Daoy (cell line): ENCODE measurements at places on chromosomes 4 and X. TPM values are rescaled to one million over a fixed set of nuclear protein-coding genes. Genes with fewer than 3 reads are reported as not detected.

Gene ZAR1
- total RNA-seq = 0.11 TPM in 1 of 2 replicates, not detected in the other

Gene CRLF2
- total RNA-seq = 0.46 TPM in 1 of 2 replicates, not detected in the other

Gene TCEAL6
- total RNA-seq = not detected in 2 replicates

Gene PIGA
- total RNA-seq = 11.7 and 22.3 TPM in 2 replicates

Gene ZNF81
- 1.9 and 8.1 TPM in 2 replicates for total RNA-seq

DNA sequence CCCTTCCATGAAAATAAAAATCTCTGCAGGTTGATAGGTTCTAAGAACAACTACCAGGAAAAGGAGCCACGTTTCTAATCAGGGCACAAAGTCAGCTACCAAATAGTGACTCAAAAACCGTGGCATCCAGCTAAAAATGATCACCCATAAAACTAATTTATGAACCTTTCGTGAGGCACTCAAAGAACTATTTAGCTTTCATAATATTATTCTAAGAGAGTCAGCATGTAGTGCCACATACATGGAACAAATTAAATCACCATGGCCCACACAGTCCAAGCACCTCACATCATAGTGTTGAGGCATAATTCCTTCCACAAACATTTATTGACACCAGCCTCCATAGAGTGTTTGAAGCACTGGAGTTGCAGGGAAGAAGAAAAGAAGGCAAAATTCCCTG is 252.0 kb upstream of the PPARGC1A start:
- no peak for DNase-seq

GRCh38 chr4:48774760-48775710 is 5.0 kb downstream of the FRYL start:
- no peak for DNase-seq

DNA sequence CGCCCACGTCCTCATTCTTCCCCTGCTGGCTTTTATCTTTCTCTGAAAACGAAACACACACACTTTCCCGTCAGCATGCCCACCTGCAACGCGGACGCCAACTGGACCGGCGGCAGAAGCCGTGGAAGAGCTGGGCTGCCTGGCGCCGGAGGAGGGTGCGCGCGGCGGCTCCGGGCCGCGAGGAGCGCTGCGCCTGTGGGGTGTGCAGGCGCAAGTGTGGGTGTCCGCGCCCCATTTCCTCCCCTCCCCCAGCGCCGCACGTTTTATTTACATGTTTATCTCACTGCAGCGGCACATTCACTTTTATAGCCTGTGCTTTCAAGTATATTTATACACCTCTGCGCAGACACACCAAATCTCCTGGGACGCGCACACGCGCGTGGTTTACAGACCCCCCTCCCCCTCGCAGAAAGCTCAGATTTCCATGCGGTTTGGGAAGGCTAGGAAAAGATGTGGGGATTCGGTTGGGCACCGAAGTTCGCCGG is 1.5 kb downstream of the PITX2 start:
- no peak for DNase-seq

DNA sequence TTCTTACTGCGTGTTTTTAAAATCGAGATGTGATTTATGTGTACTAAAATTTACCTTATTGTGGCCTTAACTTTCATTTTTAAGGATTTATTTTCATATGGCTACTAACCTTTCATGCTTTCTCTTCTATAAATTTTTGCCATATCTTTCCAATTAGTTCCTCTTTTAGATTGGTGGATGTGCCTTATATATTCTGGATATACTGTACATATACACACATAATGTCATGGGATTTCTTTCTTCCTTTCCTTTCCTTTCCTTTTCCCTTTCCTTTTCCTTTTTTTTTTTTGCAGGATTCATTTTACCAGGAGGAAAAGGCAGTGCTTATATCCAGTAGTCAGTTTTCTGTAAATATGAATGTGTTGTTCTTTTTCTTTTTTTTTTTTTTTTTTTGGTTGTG is 37.2 kb downstream of the FHIP1A start:
- DNase-seq = no peak

DNA sequence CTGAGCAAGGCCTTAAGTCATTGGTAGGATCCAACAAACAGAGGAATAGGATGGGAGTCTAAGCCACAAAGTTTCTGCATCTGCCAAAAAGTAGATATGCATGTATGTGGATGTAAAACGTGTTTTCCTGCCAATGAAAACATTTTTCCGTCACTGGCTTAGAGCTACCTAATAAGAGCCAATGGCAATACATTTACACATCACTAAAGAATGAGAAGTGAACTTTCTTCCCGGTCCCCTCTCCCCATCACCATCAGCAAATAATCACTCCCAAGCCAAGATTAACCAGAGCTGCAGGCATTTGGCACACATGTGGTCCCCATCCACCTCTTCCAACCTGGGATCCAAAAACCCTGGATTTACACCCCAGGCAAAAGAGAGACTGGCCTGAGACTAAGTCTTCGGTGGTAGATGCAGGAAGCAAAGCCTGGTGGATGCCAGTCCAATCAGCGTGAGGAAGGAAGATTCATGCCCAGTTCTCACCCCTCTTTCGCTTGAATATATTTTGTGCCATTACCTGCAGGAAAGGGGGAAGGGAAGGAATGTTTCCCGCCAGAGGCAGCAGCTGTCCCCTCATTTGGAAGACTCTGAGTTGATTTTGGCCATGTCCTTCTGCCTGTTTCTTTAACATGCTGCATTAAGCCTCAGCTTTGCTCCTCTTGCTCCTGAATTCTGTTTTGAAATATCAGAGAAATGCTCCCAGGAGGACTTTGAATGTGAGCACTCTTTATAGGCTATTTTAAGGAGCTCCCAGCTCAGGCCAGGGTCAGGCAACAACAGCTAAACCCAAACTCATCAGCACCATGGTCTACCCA is 131.4 kb downstream of the CHIC2 start:
- DNase-seq = peak; percentile 39

- no peak for DNase-seq
Measured at GRCh38 chr4:171812665-171813525, at the start of gene GALNTL6. Gene GALNTL6 (plus strand): TSS chr4:171813404.

DNA sequence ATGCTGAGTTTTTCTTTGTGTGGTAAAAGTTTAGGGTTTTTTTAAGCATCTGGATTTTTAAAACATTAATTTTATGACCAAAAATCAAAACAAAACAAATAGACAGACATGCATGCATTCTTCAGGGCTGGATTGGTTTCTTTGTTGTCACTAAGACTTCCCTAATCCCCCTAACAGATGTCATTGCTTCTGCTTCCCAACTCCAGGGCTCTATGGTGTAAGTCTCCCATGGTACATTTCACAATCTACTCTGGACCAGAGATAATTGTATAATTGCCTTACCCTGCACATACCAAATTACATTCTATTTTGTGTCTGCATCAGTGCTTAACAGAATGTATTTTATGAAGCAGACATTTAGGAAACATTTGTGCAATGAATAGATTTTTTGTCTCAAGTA is 529.1 kb upstream of the SMIM31 start:
- no peak for DNase-seq

GRCh38 chrX:10926404-10926803 is 184.7 kb upstream of the HCCS start:
- no peak for DNase-seq

DNA sequence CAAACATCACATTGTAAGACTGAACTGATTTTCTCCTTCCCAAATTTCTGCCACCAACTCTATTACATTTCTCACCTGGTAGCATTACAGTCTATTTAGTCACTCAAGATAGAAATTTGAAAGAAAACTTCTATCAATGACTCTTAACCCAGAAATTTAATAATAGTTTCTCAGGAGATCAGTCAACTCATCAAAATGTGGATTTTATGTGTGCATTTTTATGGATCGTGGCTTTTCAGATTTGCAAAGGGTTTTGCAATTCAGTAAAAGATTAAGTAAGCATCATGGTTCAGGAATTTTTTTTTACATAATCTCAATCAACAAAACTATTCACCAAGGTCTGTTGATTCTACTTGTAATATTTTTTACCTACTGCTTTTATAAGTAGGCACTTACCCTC is 111.1 kb downstream of the CFAP299 start:
- DNase-seq = no peak

GRCh38 chr4:17812125-17812524 is 1.3 kb downstream of the NCAPG start:
- DNase-seq = no peak

DNA sequence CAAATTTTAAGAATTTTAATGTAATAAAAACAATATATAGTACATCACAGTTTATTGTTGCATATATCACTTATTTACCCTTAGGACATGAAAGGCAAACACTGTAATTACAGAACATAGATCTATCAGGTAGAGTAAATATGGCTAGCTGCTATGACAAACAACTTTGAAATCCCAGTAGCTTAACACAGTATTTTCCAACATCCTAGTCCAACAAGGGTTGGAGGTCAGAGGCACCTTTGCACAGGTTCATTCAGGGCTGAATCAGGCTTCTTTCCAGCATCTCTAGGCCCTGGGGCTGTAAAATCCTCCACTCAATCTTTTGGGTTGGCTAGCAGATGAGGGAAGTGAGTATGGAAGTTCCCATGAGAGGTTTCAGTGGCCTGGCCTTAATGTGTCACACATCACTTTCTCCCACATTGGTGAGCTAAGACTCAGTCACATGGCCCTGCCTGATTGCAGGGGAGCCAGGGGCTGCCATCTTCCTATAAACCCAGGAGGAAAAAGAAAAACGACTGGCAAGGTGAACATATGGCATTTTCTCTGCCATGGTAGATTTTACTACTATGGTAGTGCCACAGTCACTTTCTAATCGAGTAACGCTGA is 32.9 kb downstream of the HERC6 start:
- no peak for DNase-seq

DNA sequence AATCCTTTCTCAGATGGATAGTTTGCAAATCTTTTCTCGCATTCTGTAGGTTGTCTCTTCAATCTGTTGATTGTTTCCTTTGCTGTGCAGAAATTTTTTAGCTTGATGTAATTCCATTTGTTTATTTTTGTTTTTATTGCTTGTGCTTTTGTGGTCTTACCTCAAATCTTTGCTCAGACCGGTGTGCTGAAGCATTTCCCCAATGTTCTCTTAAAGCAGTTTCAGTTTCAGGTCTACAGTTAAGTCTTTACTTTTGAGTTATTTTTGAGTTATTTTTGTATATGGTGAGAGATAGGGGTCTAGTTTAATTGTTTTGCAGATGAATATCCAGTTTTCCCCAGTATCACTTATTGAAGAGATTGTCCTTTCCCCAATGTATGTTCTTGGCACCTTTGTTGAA is 18.2 kb upstream of the SLC25A14 start:
- no peak for DNase-seq

- DNase-seq = no peak
Measured at GRCh38 chr4:4418676-4419390, 31.9 kb downstream of the NSG1 start.

DNA sequence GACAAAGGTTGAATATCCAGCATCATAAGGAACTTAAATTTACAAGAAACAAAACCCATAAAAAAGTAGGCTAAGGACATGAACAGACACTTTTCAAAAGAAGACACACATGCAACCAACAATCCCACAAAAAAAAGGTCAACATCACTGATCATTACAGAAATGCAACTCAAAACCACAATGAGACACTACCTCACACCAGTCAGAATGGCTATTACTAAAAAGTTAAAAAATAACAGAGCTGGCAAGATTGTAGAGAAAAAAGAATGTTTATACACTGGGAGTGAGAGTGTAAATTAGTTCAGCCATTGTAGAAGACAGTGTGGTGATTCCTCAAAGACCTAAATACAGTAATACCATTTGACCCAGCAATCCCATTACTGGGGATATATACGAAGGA is 474.7 kb downstream of the TRIML1 start:
- no peak for DNase-seq

GRCh38 chr4:122716825-122717448 is 15.6 kb upstream of the BBS12 start:
- DNase-seq = peak; percentile 47

- peak; percentile 19 for DNase-seq
Measured at GRCh38 chr4:187602339-187603092, 393.1 kb upstream of the ZFP42 start.

- DNase-seq = no peak
Measured at GRCh38 chr4:57187246-57187645, 77.1 kb upstream of the IGFBP7 start.

GRCh38 chr4:6905516-6906445 is 3.8 kb upstream of the TBC1D14 start:
- no peak for DNase-seq

DNA sequence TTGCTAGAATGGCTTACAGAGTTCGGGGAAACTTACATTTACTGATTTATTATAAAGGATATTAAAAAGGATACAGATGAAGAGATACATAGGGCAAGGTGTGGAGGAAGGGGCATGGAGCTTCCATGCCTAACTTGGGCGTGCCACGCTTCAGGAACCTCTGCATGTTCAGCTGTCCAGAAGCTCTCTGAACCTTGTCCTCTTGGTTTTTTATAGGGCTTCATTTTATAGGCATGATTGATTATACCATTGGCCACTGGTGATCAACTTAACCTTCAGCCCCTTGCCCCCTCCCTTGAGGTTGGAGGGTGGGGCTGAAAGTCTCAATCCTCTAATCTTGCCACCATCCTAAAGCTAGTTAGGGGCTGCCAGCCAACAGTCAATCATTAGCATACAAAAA is 10.7 kb downstream of the SMAD1 start:
- DNase-seq = no peak

- DNase-seq = no peak
Measured at GRCh38 chrX:54280466-54280865, 77.4 kb downstream of the WNK3 start.

DNA sequence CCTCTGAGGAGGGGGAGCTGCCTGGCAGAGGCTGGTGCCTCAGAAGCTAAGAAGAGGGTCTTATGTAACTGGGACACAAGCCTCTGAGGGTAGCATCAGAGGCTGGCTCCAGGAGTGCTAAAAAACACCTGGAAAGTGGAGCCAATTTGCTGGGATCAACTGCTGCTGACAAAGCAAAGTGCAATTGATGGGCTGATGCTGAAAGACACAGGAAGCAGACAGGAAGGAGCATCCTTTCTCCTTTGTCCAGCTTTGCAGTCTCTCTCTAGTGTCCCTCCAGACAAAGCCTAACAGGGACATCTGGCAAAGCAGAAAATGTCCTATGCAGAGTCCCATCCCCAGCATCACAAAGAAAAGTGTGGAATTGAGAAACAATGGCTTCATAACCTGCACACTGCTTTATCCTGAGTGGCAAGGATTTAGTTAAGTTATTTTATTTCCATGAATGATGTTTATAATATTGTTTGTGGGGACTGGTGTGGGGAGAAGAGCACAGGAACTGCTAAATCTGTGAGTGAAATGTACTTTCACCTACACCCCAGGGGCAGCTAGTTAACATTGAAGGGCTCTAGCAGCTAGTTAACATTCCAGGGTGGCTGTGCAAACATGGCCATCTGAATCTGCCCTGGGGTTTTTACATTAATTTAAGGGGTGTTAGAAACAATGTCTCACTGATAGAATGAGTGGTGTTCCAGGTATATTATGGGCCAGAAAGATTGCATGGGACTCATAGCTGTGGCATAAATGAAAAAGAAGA is 25.6 kb upstream of the MBTPS2 start:
- no peak for DNase-seq

GRCh38 chr4:6917461-6918271 is 8.0 kb downstream of the TBC1D14 start:
- peak; percentile 80 for DNase-seq

- peak; percentile 2 for DNase-seq
Measured at GRCh38 chr4:157713342-157713741, 459.5 kb downstream of the GASK1B start.
